NCI-H510A treated with DMSO at 0.1 percent for 48 hours (cell line): ENCODE measurements at places on chromosomes 7 and 10.

DNA sequence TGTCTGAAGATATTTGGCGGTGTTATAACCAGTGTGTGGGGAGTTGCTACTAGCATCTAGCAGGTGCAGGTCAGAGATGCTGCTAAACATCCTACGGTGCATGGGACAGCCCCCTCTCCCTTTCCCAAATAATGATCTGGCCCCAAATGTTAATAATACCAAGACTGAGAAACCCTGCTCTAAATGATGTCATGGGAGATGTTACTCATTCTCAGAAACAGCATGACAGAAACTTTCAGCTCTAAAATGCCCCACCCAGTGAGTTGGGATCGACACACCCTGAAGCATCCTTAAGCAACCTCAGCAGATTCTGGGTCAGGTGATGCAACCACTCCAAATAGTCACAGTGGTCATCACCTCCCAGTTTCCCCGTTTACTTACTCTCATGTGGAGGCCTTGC lies 108.8 kb upstream of the MPP7 start:
- no peak for DNase-seq

DNA sequence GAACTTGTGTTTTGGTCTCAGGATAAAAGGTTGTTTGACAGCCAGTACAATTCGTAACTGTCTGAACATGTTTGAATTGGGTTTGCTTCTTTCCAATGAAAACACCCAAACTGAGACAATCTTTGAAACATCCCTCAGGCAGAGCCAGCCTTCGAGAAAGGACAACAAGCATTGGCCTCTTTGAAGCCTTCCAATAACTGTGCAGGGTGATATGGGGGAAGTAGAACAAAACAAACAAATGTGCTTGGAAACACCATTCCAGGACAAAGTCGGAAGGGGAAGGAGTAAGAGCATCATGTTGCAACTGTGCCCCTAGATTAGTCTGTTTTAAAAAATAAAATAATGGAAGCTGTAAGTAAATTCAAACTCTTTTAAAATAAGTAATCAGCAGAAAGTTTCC lies 39.5 kb downstream of the IL2RA start:
- DNase-seq = no peak

DNA sequence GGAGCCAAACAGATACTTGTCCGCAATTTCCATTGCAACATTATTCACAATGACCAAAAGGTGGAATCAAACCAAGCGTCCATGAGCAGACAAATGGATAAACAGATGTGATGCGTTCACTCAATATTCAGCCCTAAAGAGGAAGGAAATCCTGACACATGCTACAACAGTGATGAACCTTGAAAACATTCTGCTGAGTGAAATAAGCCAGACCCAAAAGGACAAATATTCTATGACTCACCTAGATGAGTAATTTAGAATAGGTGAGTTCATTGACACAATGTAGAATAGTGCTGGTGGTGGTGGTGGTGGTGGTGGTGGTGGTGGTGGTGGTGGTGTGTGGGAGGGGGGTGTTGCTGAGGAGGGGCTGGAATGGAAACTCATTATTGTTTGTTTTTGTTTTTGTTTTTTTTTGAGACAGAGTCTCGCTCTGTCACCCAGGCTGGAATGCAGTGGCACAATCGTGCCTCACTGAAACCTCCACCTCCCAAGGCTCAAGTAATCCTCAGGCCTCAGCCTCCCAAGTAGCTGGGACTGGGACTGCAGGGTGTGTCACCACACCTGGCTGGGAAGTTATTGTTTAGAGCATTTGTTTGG lies 28.6 kb downstream of the SMKR1 start:
- DNase-seq = no peak

- DNase-seq = no peak
Observed at GRCh38 chr7:2701424-2701823, 13.4 kb downstream of the AMZ1 start.

GRCh38 chr10:129888784-129889616 lies 75.1 kb downstream of the EBF3 start:
- DNase-seq = no peak

GRCh38 chr7:100799037-100799896 lies 28.1 kb downstream of the EPHB4 start:
- no peak for DNase-seq
